ENCODE measurements at places on chromosomes 1 and 21.

DNA sequence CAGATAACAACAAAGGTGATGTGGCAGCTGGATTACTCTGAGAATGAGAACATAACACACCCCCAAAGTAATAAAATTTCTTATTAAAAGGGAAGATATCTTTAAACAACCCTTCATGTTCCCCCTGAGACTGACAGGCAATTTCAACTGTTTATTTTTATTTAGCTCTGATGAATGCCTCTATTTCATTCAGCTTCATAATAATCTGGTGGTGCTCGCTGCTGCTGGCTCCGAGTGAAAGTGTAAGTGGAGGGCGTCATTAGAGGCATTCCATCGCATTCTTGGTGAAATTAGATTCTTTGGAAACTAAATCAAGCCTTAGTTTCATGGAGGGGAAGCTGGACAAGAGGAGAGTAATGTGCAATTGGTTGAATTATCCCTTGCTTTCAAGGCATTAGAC, 128.9 kb downstream of the GRIK1 start:
- DNase-seq: no peak

DNA sequence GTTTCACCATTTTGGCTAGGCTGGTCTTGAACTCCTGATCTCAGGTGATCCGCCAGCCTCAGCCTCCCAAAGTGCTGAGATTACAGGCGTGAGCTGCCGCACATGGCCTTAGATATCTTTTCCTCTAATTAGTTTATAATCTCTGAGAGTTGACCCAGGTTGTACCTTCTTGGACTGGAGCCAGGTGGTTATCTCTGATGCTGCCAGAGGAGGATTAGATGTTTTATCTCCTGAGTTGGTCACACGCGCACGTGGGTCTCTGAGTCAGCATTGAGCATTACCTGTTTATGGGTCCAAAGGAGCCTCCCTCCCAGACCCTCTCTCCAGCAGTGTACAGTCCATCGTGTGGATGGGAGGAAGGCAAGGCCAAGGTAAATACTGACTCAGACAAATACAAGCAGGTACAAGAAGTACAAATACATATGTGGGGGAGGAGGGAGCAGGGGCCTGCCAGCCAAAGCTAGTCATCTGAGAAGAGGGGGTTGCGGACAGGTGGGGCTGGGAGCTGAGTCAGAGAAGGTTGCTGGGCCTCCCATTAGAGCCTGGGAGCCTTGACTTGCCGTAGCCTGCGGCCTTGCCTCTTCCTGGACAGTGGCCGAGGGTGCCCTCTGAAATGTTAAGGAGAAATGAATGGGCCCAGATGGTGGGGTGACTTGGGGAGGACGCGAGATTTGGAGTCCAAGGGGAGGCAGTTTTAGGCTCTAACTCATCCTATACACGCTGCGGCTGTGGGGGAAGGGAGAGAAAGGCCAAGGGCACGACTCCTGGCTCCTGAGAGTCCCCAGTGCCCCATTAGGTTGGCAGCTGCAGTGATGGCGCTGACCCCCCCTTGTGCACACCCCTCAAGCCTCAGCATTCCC, 13.1 kb downstream of the IL6R start:
- no peak for DNase-seq

GRCh38 chr1:234778221-234779159, 168.5 kb upstream of the IRF2BP2 start:
- DNase-seq: no peak

DNA sequence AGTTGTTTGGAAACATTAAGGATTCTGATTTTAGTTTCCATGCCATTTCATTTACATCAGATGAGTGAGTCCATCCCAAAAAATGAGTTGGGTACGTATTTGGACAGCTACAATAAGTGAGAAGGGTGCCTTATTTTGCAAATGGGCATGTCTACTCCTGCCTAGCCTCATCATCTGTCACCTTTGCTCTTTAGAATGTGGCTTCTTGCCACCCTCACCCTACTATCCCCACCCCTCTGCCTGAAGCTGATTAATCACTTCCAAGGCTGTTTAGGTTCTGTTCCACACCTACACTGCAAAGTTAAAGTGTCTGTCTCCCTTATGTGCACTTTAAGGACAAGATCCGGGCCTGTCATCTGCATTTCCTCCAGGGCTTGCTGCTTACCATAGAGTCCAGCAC, 61.2 kb downstream of the ST6GALNAC5 start:
- no peak for DNase-seq

- DNase-seq: peak; percentile 89
Observed at GRCh38 chr1:170698301-170699275, 34.7 kb downstream of the PRRX1 start.

- no peak for DNase-seq
Observed at GRCh38 chr1:36097693-36098585, 9.2 kb downstream of the ADPRS start.

DNA sequence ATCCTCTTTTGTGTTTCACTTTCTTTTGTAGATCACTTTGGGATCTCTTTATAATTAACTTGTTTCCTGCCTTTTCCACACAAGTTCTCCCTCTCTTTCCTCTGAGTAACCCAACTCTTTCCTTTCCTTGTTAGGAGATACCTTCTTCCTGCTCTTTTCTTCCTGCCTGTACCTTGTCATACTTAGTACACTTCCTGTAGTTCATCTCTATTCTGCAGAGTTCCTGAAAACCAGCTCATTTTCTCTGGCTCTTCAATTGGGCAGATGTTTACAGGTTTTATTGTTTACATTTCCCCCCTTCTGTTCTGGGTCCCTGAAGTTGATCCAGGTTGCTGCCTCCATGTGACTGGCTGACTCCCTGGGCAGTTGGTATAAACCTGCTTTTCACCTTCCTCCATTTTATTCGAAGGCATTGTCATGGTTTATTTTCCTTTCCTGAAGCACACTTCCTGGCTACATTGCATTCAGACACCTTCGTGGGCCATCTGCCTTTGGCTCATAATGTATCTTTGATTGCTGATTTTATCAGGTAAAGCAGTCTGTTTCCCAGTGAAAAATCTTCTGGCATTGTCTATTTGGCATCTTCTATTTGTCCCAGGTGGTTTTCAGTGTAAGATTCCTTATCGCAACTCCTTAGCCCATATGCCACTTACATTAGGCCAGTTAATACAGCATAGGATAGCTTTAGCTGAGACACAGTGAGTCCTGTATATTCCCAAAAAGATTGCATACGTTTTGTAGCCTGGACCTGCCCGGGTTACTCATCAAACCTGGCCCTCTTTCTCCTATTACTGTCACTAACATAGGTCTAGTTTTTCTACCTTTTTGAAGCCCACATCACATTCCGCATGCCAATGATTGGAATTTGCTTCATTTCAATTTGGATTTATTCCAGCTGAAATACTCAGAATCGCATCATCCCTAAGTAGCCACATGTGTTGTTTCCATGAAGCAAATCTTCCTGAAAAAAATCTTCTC, 15.4 kb downstream of the CTH start:
- DNase-seq: no peak

DNA sequence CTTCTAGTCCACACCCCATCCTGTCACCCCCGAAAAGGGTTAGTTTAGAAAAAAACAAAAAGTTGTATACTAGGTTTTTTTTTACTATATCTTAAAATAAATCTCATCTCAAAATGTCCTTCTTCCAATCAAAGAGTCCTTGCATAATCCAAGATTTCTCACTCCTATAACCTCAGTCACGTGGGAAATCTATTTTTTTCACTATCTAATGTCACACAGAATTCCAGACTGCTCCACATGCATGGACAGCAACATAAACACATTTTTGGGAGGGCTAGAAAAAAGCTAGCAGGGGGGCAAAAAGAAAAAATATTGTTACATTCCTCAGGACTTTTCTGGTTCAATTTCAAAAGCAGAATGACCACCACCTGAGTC, 39.3 kb downstream of the TGFBR3 start:
- no peak for DNase-seq

DNA sequence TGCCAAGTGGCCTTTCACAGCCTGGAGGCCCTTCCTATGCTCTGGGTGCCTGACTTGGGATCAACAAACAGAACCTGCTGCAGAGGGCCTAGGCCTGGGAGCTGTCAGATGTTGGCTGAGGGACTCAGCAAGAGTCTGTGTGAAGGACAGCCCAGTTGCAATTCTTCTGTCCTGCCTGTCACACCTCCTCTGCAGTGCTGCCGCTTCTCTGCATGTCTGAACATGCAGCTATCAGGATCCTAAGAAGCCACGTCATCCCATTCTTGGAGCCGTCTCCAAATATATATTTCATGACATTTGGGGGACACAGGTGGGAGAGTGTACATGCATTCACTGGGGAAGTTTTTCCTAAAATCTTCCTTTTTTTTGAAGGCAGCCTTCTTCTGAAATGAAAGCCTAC, 8.6 kb downstream of the FCAMR start:
- no peak for DNase-seq

DNA sequence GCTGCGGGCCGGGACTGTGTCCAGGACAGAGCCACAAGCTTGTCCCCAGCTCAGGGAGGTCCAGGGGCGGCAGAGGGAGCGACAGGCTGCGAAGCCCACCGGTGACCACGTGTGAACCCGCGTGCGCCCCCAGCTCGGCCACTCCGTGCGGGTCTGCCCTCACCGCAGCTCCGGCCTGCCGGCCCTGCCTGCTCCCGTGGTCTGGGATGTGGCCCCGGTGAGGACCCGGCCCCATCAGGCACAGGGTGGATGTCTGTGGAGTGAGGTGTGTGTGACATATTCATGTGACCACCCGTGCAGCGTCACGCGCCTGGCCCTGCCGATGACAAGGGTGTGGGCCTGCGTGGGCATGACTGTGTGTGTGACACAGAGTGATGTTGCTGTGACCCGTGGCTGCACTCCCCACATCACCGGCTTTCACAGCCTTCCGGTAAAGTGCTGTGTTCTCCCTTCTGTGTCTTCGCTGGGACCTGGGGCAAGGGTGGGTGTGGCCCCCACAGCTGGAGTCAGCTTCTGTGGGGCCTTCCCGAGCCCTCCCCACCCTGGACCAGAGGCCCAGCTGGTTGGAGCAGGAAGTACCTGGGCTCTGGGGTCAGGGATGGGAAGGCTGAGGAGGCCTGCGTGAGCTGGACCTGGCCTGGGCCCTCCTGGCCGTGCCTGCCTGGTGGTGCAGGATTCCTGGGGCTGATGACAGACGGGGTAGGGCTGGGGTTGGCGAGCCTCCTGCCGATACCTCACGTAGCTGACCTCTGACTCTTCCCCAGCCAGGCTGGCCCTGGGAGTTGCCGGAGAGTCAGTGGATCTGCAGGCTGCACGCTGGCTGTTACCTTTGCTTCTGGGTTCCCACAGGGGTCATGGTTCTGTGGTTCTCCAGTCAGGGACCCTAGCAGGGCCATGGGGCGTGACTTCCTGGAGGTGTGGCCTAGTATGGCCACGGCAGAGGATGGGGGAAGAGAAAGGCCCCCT, 4.1 kb downstream of the RNF223 start:
- DNase-seq: no peak

- no peak for DNase-seq
Observed at GRCh38 chr21:42721341-42721824, 68.0 kb downstream of the PDE9A start.

GRCh38 chr1:10050611-10051010, 17.9 kb downstream of the UBE4B start:
- DNase-seq: no peak

- DNase-seq: no peak
Observed at GRCh38 chr1:54887665-54888071, 673 bp upstream of the DHCR24 start.

DNA sequence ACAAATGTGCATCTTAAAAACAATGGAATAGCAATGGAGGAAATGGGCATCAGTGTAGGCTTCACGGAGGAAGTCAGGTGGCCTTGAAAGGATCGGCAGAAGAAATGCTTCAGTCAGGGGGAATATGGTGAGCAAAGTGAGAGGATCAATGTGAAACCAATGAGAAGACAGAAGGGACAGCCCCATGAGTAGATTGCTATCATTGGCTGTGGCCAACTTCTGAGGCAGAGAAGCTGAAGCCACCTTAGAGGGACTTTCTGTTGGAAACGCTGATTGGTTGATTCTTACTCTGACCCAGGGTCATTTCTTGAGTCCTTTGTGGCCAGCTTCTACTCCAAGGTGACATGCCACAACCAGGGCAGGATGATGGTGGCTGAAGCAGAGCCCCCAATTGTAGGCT, 130.7 kb upstream of the ZNF648 start:
- no peak for DNase-seq

DNA sequence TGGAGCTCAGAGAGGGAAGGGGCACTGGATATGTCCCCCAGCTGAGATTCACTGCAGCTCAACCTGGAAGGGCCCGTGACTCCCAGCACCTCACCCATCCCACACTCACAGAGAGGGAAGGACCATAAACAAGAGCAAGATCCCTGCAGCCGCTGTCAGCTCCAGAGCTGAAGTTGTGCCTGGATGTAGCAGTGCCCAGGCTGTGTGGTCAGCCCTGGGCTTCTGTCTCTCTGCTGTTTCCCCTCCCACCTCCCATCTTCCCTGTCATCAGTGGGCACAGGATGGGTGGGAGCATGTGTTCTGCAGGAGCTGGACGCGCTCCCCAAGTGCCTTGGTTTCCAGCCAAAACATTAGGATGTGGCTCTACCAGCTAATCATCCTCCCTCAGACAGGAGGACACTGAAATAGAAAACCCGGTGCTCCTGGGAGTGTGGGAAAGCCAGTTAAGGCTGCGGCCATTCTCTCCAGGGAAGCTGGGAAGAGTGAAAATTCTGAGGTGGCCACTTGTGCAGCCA, 282.7 kb downstream of the NPHP4 start:
- DNase-seq: no peak

- no peak for DNase-seq
Observed at GRCh38 chr1:43625063-43625780, 24.7 kb upstream of the KDM4A start.

DNA sequence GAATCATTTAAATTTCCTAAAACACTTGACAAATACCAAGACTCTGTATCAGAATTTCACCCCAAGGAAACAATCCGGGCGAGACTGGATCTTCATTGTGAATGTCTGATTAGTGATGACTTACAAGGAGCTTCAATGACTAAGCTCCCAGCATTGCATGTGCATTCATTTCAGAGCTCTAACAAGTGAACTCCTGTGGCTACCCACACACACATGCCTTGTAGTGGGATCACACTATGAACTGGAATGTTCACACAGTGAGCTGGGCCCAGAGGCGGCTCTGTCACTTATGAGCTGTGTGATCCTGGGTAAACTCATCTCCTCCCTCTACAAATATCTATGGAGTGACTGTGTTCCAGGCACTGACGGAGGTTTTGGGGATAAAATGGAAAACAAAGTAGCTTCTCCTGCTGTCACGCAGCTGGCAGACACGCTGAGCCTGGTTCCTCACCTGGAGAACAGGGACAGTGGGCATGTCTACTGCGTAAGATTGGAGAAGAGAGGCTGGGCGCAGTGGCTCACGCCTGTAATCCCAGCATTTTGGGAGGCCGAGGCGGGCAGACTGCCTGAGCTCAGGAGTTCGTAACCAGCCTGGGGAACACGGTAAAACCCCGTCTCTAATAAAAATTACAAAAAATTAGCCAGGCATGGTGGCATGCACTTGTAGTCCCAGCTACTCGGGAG, 56.9 kb downstream of the CLSTN1 start:
- DNase-seq: peak; percentile 100

GRCh38 chr1:192657760-192658159, 21.8 kb downstream of the RGS13 start:
- DNase-seq: no peak

GRCh38 chr1:224880593-224881307, 48.7 kb upstream of the DNAH14 start:
- DNase-seq: peak; percentile 42

DNA sequence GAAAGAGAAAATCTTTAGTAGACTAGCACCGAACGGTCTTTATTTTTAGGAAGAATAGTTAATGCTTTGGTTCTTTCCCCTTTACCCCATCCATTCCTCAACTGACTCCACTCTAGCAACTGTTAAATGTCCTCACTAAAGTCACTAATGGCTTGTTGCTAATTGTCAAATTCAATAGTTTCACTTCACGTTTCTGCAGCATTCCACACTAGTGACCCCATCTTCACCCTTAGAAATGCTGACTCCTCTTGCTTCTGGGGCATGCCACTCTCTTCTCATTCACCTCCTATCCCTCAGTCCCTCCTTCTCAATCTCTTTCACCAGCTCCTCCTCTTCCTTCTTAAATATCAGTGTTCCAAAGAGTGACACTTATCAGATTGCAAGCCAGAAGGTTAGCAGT, 19.4 kb upstream of the CADM3 start:
- no peak for DNase-seq

Measured in fibroblast of upper back skin (primary cell).